ENCODE measurements at places on chromosomes 7 and 10.

DNA sequence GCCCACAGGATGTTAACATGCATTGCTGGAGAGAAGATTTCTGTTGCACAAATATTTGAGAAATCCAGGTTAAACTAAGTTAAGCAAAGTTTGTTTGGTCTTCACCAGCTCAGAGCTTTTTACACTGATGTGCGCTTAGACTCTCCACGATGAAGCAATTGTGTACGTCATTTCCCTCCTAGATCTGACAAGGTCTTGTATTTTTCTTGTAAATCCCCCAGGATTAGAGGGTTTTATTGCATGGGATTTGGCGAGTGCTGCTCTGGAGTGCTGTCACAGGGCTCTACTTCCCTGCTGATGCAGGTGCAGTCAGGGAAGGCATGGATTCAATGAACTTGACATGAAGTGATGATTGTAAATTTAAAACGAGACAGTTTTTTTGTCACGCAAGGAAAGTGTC lies 173.3 kb downstream of the PDE1C start:
- no peak for DNase-seq

GRCh38 chr10:69731184-69731583 lies 70.5 kb upstream of the COL13A1 start:
- no peak for DNase-seq

DNA sequence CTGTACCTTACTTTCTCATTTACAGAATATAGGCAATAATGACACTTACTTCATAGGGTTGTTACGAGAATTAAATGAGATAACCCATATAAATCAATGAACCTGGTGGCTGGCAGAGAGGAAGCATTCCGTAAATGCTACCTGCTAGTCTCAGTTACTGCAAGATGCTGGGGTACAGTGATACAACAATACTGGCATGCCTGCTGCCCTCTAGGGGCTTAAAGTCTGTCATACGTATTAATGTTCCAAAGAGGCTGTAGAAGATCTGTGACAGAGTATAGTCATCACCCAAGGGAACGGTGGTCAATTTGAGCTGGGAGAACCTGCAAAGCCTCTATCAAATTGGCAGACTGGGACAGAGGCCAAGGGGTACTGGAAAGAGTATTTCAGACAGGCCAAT lies 421.5 kb downstream of the GPAM start:
- no peak for DNase-seq

GRCh38 chr7:104848138-104848990 lies 165.6 kb upstream of the KMT2E start:
- peak; percentile 29 for DNase-seq

DNA sequence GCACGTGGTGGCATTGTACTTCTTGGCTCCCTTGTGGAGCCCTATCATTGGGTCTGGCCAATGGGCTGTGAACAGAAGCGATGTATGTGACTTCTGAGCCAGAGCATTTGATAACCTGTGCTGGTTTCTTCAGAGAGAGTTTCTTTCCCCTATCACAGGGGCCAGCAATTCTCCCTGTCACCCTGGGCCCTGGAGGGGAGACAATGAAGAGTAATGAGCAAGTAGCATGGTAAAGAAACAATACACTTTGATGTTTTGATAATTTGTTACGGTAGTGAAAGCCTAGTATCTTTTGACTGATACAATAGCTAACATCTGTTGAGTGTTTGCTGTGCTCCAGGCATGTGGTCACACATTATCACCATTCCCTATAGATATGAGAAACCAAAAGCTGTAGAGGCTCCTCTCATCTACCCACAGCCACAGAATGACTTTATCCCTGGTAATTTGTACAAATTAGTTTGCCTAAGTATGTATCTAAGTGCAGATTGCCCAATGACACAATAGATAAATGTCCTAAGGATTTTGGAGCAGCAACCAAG lies 113.4 kb upstream of the SVIL start:
- no peak for DNase-seq

GRCh38 chr10:90064295-90064694 lies 362.9 kb downstream of the KIF20B start:
- no peak for DNase-seq

DNA sequence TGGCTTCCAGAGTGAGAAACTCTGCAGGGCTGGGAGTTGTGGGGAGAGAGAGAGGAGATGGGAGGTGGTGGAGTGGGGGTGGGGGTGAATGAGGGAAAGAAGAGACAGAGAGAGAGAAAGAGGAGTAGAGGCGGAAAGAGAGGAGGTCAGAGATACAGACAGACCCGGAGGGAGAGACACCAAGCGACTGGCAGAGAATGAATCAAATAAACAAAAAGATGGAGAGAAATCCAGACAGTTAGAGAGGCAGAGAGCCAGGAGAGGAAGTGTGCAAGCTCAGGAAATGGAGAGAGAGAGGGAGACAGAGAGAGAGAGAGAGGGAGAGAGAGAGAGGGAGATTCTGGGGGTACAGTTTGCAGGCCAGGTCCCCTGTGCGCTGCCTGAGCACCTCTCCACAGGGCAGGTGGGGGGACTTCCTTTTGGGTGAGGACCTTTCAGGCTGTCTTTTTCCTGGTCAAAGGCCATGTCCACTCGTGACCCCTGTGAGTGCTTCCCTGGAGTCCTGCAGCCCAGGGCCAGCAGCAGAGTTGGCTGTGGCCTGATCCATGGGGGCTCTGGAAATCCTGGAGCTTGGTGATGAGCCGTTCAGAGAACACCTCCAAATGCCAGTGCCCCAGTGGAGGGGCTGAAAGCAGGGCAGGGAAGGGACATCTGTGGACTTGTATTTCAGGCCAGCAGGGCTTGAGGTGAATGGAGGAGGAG lies 25.0 kb upstream of the PCBD1 start:
- no peak for DNase-seq

- DNase-seq = no peak
Observed at GRCh38 chr10:100508691-100509150, 10.9 kb downstream of the SEC31B start.

Measured in uterus (tissue), 4 donors.